ENCODE measurements at places on chromosomes 16 and 17. TPM values are rescaled to one million over a fixed set of nuclear protein-coding genes. Genes with fewer than 3 reads are reported as not detected.

DNA sequence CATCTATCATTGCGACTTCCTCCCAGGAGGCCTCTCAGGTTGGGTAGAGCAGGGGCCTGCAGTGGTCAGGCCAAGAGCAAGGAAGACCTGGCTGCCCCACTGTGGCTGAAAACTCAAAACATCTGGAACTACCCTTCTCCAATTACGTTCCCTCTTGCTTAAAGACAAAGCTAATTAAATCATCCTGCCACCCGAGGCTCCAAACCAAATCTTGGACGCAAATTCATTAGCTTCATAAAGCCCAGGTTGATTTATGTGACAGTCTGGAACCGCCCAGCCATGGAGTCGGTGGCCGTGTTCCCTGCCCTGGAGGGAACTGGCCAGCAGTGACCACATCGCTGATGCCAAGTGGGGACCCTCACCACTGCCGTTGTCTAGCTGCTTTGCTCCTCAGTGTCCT, 21.4 kb downstream of the GRIN2C start:
- no peak for DNase-seq

DNA sequence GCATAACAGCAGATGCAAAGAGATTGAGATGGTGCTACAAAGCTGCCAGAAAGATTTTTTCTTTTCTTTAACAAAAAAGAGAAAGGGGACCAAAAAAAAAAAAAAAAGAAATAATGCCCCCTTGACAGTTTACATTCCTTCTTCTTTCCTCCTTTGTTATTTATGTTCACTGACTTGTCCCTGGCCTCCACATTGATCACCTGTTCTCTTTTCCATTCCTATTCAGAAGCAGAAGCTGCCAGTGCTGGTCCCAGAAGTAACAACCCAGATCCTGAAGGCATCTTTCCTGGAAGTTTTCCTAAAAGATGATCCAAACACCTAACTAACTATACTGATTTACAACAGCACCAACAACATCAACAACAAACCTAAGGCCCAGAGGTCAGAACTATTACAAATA, 728.1 kb downstream of the KCNJ2 start:
- no peak for DNase-seq

- no peak for DNase-seq
These were observed 1.7 kb downstream of the PER1 start for GRCh38 chr17:8150194-8151119.

GRCh38 chr17:80352991-80353665, 61.8 kb upstream of the ENDOV start:
- DNase-seq = no peak

DNA sequence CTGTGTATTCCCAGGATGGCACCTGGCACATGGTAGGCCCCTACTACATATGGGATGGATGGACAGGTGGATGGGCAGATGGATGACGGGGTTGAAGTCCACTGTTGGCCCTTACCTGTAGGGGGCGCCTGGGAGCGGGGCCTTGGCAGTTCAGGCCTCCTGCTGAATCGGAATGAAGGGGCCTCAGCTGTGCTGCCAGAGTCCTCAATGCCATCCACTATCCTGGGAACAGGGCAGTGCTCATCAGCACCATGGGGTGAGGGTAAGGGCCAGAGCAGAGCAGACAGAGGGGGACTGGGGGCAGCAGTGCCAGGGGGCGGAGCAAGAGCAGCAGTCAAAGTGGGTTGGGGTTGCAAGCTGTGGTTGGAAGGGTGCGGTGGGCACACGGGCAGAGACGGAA, 8.3 kb upstream of the RAB5C start:
- no peak for DNase-seq

GRCh38 chr16:84788920-84789391, 30.8 kb upstream of the CRISPLD2 start:
- peak; percentile 99 for DNase-seq

- no peak for DNase-seq
These were observed 13.8 kb upstream of the AATK start for GRCh38 chr17:81179861-81180260.

DNA sequence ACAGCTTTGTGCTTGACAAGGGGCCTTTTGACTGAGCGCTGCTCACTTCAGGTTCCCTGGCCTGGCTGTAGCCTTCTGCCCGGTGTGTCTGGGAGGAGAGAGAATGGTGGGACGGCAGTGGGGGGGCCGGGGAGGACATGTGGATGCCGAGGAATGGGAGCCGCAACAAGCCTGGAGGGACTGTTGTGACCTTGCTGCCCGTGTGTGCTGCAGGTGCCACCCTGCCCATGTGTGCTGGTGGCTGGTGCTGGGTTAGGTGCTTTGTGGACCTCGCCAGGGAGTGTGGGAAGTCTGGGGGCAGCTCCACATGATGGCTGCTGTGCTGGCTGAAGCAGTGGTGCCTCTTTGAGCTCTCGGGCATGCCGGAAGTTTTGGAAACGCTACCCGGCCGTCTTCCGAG, 132.1 kb downstream of the LAT start:
- no peak for DNase-seq

DNA sequence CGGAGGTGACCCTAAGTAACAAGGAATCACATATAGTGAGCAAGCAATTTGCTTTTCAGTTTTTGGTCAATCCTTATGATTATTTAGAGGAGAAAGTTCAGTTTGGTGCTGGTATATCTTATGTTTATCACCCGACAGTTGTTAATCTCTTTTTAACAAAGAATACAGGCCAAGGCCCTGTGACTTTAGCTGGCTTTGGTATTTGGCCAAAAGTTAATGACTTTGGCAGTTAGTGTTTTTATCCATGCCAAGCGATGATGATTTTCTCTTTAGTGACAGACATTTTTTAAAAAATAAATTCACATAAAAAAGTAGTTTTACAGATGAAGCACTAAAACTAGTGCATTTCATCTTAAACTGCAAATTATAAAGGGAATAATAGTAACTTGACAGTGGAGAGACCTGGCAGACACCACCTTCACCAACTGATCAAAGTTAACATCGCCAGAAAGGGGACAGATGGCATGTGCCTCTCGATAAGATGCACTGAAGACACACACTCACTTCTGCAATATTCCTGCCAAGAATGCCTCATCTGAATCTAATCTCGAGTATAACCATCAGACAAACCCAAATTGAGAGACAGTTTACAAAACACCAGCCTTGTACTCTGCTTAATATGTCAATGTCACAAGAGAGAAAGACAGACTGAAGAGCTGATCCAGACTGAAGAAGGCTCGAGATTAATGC, 6.9 kb downstream of the DEXI start:
- DNase-seq = no peak

- DNase-seq = no peak
These were observed 6.7 kb upstream of the GSG1L start for GRCh38 chr16:28069971-28070794.

- DNase-seq = no peak
These were observed 297.7 kb downstream of the SEC14L1 start for GRCh38 chr17:77438241-77439188.

- no peak for DNase-seq
These were observed 378.6 kb downstream of the UTP18 start for GRCh38 chr17:51638971-51639370.

GRCh38 chr17:78364436-78365281, 4.8 kb upstream of the SOCS3 start:
- no peak for DNase-seq

DNA sequence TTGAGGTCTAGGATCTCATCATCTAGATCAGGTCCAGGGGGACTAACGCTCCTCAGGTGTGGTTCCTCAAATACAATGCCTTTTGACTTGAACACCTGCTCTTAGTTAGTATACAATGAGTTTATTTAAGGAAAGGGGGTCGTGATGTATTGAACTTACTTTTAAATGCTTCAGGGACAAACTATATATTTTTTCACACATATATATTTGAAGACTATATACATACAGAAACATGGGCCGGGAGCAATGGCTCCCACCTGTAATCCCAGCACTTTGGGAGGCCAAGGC, 11.5 kb upstream of the USP32 start:
- DNase-seq = no peak

GRCh38 chr16:18804540-18804939, 3.2 kb upstream of the ARL6IP1 start:
- no peak for DNase-seq

DNA sequence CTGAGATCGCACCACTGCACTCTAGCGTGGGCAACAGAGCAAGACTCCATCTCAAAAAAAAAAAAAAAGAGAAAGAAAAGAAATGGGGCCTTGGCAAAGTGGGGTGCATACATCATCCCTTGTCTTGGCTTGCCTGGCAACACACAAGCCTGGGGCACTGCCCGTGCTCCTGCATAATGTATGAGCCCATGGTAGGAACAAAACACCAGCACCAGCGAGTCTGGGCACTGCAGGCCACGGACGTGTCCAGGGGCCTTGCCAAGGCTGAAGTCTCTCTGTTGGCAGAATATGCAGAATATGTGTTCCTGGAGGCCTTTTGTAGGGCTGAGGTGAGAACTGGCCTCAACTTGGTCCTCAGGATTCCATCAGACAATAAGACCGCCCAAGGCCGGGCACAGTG, 15.7 kb upstream of the ALDOA start:
- DNase-seq = no peak

DNA sequence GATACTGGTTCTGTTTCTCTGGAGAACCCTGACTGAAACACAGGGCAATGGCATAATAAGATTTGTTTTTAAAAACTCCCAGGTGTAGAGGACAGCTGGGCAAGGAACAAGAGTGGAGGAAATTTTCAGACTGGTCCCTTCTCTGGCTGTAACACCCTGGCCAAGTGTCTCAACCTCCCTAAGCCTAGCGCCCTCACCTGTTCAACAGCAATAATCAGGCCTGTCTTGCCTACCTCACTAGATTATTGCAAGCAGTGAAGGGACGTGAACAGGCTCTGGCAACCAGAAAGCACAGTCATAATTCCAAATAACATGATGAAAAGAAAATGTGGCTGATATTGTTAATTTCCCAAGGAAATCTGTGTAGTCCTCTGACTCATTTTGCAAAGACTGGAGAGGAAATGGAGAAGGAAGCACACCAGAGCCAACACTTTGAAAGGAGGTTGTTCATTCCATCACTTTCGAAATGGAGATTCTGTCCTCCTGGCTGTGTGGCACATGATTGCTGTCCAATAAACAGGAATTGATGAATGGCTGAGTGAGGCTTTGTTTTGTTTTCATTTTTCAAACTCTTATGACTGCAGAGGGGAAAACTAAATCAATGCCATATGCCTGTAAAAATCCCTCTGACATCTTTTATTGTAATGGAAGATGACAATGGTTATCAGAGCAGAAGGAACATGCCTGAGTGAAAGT, 87.5 kb upstream of the HLF start:
- DNase-seq = peak; percentile 24

- peak; percentile 81 for DNase-seq
These were observed 94.5 kb downstream of the PCTP start for GRCh38 chr17:55845385-55845784.

DHRS11 gene
- 3.1 TPM for total RNA-seq

E2F4 gene
- 82.0 TPM for total RNA-seq

PRSS53 gene
- total RNA-seq = 10.5 TPM

ANKS4B gene
- total RNA-seq = not detected

SCARF1 gene
- total RNA-seq = not detected

COX6A2 gene
- total RNA-seq = not detected
